ENCODE measurements at places on chromosomes 13 and 19.

GRCh38 chr13:105572401-105572800 lies 963.1 kb downstream of the EFNB2 start:
- DNase-seq, result no peak

DNA sequence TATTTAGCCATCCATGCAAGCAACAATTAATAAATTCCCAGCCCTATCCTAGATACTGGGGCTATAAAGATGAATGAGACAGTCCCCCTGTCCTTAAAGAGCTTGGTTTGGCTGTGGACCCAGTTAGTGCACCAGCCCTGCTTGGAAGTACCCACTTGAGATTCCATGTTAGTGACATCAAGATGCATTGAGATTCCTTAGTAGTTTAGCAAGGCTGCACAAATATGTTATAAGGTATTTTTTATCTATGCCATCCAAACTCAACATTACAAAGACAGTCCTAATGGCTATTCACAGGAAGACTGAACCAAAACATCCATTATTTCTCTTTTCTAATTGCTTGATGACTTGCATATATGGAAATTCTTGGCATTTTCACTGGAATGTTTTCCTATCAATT lies 48.8 kb upstream of the RAP2A start:
- DNase-seq, result no peak

DNA sequence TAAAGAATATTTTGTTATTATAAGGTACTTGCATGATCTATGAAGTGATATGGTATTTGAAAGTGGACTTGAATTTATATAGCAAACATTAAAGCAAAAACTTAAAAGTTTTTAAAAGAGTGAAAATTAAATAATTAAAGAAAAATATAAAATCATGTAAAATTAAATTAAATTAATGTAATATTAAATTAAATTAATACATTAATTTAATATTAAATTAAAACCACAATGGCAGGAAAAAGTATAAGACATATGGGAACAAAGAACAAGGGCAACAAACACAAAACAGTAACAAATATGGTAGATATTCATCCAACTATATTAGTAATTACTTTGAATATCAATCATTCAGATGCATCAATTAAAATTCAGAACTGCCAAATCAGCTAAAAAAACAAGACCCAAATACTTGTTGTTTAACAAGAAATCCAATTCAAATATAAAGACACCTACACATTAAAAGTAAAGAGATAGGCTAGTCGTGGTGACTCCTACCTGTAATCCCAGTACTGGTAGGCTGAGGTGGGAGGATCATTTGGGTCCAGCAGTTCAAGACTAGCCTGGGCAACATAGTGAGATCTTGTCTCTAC lies 992.2 kb upstream of the MIR17HG start:
- DNase-seq, result no peak

GRCh38 chr13:37666036-37666435 lies 67.5 kb upstream of the POSTN start:
- DNase-seq, result no peak

DNA sequence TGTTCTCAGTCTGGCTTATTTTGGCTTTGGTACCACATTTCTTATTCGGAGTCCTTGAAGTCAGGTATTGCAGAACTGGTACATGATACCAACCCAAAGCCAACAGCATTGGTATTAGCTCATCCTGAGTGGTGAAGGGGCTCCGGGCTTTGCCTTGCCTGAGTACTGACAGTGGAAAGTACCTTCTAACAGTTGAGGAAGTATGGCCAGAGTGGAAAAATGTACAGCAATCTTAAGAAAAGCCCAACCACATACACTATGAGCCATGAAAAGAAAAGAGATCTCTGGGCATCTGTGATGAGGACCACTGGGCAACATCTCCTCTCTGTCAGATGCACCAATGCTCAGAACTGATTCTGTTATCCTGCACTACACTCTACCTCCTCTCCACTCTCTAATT lies 8.3 kb downstream of the LCP1 start:
- no peak for DNase-seq

GRCh38 chr19:39768334-39768733 lies 10.3 kb upstream of the LEUTX start:
- no peak for DNase-seq

Measured in RCC 7860 (cell line).